CD14-positive monocyte (primary cell): ENCODE measurements at places on chromosomes 3 and 15.

DNA sequence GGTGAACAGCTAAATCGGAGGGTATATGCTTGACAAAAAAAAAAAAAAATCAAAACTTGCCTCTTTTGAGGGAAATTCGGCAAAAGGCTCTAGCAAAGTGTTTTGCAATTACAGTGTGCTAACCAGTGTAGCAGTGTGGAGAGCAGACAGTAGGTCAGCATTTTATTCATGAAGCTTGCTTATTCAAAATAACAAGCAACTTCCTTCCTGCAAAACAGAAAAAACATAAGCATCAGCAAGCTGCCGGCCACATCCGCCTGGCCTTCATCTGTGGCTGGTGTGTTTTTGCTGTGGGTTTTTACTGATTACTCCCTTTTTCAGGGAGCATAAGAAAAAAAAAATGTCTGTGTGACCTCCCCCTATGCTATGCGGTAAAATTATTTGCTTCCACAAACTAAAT, 434.1 kb downstream of the OCA2 start:
- no peak for DNase-seq

- DNase-seq: no peak
Observed at GRCh38 chr15:29043736-29044502, 158.1 kb downstream of the APBA2 start.

- no peak for DNase-seq
Observed at GRCh38 chr3:110393941-110394340, 677.7 kb upstream of the NECTIN3 start.

DNA sequence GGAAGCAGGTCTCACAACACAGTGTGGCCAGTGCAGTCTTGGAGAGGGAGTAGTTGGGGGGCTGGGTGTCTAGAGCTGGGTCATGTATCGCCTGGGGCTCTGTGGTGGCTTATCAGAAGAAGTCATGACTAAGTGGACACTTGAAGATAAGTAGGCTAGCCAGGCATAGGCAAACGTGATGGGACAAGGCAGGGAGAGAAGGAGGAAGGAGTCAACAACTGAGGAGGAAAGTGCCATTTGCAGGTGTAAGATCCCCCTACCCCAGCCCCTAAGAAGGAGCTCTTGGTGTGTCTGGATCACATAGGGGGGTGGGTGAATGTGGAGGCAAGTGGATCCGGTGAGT, 352.3 kb downstream of the LRTM1 start:
- DNase-seq: no peak

GRCh38 chr15:65940618-65940909, 71.3 kb downstream of the RAB11A start:
- no peak for DNase-seq

DNA sequence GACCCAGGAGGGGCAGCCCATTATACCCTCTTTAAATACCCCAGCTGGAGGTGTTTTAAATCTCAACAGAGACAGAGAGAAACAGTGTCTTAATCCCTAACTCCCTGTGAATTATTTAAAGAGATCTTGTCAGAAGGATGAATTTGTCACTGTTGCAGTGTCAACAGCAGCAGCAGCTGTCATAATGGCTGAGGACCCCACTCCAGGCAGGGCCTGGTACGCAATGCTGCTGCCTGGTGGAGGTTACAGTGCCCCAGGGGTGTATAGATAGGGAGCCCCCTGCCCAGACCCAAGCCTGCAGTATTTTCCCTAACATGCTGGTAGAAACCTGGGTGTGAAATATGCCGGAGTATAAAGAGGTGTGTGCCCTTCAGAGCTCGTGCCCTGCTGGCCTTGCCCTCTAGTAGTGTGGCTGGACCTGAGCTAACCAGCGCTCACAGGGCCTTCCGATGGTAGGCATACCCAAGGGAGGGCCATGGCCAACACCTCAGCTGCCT, 143.0 kb downstream of the EPHB1 start:
- no peak for DNase-seq

- no peak for DNase-seq
Observed at GRCh38 chr3:165642761-165643420, 194.3 kb downstream of the BCHE start.

- no peak for DNase-seq
Observed at GRCh38 chr3:183984749-183985729, 32.6 kb downstream of the ABCC5 start.

DNA sequence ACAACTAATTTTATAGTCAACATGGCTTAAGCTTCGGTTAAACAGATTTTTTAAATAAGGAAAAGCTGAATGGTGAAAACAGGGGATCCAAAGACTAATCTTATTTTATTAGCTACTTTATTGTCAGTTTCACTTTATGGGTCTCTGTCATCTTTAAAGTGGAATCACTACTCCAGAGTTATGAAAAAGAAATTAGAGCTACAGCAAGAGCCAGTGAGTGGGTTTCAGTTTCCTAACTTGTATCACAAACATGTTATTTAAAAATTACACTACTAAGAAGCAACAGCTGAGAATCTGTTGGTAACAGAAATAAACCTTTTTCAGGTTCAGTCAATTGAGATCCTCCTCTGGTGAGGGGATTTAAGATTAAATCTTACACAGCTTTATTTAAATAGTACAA, 10.0 kb downstream of the PHC3 start:
- DNase-seq: no peak

- DNase-seq: no peak
Observed at GRCh38 chr3:195162033-195162669, 108.8 kb downstream of the XXYLT1 start.

- DNase-seq: no peak
Observed at GRCh38 chr3:42277676-42278075, 11.7 kb upstream of the CCK start.

DNA sequence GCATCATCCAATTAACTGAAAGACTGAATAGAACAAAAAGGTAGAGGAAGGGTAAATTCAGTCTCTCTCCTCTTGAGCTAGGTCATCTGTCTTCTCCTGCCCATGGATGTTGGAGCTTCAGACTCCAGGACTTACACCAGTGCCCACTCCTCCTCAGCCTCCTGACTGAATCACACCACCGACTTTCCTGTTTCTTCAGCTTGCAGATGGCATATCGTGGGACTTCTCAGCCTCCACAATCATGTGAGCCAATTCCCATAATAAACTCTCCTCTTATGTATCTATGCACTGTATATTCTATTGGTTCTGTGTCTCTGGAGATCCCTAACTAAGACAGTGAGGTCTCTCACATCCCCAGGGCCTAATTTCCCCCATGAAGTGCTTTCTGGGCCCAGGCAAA, 140.4 kb downstream of the CD47 start:
- no peak for DNase-seq

- DNase-seq: no peak
Observed at GRCh38 chr3:187516446-187517185, 148.4 kb downstream of the RTP4 start.

DNA sequence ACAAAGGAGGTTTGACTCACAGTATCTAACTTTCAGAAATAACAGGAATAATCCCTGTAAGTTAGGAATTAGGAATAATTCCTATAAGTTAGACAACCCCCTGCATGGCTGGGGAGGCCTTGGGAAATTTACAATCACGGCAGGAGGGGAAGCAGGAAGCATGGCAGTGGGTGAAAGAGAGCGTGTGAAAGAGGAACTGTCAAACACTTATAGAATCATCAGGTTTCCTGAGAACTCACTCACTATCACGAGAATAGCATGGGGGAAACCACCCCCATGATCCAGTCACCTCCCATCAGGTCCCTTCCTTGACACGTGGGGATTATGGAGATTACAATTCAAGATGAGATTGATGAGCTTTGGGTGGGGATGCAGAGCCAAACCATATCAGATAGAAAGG, 385.5 kb downstream of the IL20RB start:
- no peak for DNase-seq

DNA sequence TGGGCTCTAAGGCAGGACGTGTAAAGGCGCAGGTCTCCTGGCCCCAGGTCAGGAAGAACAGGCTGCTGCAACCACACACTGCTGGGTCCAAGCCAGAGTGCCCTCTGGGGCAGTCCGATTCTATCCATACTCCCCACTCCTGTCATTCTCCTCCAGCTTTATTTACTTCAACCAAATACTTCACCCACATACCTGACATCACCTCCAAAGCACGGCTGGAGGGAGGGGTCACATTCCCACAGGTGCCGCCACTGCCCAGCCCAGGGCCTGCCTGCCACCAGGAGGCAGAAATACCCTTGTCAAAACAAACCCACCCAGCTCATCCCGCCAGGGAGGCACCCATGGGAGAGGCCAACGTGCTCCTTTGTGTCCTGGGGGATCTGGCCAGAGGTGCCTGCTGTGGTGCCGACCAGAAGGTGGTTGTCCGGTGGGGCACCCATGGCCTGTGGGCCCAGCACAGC, 100.4 kb downstream of the DAPK2 start:
- no peak for DNase-seq

- no peak for DNase-seq
Observed at GRCh38 chr15:62976301-62976881, 66.2 kb upstream of the TPM1 start.

DNA sequence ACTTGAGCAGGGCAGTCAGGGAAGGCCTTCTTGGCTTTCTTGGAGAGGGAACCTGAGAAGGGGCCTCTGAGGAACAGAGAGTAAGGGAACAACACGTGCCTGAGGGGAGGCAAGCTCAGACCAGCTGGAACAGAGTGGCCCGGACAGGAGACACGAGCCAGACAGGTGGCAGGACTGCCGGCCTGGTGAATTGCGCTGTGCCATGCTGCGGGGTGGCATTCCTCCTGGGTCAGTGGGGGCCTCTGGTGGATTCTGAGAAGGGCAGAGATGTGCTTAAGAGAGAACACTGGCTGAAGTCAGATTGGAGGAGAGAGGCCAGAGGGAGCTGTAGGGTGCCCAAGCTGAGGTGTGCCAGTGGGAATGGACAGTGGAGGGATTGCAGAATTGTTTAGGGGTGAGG, 4.9 kb downstream of the CHAC1 start:
- DNase-seq: no peak

GRCh38 chr3:102354818-102355515, 79.8 kb upstream of the ZPLD1 start:
- no peak for DNase-seq

- no peak for DNase-seq
Observed at GRCh38 chr3:8938021-8938420, 25.3 kb downstream of the RAD18 start.

GRCh38 chr3:76212679-76213078, 427.3 kb upstream of the ZNF717 start:
- no peak for DNase-seq

- no peak for DNase-seq
Observed at GRCh38 chr3:54511766-54512365, 389.5 kb downstream of the CACNA2D3 start.

GRCh38 chr15:47570881-47571640, 146.2 kb upstream of the SEMA6D start:
- no peak for DNase-seq

GRCh38 chr3:122365073-122365472, 18.0 kb downstream of the MIX23 start:
- DNase-seq: no peak

- DNase-seq: no peak
Observed at GRCh38 chr3:88632226-88632625, 475.2 kb upstream of the EPHA3 start.

DNA sequence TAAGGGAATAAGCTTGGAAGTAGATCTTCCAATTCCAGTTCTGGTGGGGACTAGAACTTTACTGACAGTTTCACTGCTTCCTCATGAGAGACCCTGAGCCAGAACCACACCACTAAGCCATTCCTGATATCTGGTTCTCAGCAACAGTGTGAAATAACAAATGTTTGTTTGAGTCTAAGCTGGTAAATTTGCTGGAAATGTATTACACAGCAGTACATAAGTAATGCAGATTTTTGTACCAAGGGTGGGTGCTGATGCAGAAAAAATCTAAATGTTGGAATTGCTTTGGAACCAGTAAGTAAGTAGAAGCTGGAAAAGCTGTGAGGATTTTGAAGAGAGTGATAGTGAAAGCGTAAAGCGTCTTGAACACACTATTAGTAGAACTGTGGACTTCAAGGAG, 14.4 kb upstream of the AKAP13 start:
- no peak for DNase-seq

- DNase-seq: no peak
Observed at GRCh38 chr3:88707837-88708236, 399.6 kb upstream of the EPHA3 start.

DNA sequence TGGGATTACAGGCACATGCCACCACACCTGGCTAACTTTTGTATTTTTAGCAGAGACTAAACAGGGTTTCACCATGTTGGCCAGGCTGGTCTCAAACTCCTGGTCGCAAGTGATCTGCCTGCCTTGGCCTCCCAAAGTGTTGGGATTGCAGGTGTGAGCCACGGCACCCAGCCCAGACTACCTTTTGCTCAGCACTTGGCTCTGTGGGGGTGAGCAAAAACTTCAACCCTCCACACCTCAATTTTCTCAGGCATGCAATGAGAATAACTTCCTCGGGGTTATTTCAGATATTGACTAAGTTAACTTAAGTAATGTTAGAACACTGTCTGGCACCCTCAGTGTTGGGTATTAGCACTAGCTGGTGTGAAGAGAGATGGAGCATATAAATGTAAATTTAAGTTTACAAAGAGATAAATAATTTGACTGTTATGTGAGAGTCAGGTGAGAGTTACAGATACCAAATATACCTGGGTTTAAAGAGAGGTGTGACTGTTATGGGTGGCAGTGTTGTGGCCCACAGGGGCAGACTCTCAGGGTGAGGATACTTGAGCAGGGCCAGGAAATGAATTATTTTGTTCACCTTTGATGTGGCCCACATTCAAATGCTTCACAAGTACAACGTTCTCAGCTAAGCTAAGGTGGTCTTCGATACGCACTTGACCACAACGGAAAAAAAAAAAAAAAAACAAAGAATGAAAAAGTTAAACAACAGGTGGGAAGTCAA, 29.0 kb downstream of the CPOX start:
- DNase-seq: no peak

- no peak for DNase-seq
Observed at GRCh38 chr15:93245661-93246042, 156.6 kb upstream of the RGMA start.

- DNase-seq: no peak
Observed at GRCh38 chr3:87191175-87191574, 35.9 kb upstream of the CHMP2B start.

DNA sequence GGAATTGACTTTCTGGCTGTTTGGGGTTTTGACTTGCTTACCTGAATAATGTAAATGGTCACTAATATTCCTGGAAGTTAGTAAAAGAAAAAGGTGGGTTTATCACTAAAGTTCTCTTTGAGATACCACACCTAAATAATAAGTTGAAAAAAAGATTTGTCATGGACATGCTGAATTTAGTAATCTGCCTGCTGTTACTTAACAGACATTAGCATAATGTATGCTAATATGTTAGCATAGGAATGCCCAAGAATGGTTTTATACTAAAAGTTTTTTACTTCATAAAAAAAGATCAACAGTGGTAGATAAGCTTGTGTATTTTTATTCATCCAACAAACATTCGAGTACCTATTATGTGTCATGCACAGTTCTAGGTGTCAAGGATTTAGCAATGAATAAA, 36.5 kb downstream of the GMPS start:
- no peak for DNase-seq
